ENCODE measurements at places on chromosomes 13 and 19. TPM values are rescaled to one million over a fixed set of nuclear protein-coding genes. Genes with fewer than 3 reads are reported as not detected.

The ZNF627 gene
- total RNA-seq, result 23.1 TPM

The CGB3 gene
- total RNA-seq, result not detected

The OVOL3 gene
- not detected for total RNA-seq

The CCL25 gene
- not detected for total RNA-seq

The ZNF296 gene
- 1.1 TPM for total RNA-seq

The BICRA gene
- 13.8 TPM for total RNA-seq

The SPACA6 gene
- total RNA-seq, result 12.6 TPM

Data from kidney epithelial cell (primary cell).